Hindlimb muscle (tissue), 1 donor: ENCODE measurements at places on chromosomes 3 and 15.

GRCh38 chr15:62142736-62143135, 22.3 kb downstream of the C2CD4B start:
- DNase-seq = no peak

- no peak for DNase-seq
These were observed 17.6 kb upstream of the BCL2A1 start for GRCh38 chr15:79988448-79989117.

DNA sequence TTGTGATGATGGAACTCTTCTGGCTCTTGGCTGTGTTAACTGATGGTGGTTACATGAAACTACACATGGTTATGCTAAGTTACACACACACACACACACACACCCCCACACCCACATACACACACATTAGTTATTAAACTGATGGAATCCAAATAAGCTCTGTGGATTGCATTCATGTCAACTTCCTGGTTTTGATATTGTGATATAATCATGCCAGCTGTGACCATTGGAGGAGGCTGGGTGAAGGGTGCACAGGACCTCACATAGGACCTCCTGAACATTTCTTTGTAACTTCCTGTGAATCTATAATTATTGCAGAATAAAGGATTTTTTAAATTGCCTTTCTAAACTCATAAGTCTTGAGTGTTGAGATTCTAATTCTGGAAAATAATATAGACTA, 58.9 kb upstream of the LIMD1 start:
- no peak for DNase-seq

DNA sequence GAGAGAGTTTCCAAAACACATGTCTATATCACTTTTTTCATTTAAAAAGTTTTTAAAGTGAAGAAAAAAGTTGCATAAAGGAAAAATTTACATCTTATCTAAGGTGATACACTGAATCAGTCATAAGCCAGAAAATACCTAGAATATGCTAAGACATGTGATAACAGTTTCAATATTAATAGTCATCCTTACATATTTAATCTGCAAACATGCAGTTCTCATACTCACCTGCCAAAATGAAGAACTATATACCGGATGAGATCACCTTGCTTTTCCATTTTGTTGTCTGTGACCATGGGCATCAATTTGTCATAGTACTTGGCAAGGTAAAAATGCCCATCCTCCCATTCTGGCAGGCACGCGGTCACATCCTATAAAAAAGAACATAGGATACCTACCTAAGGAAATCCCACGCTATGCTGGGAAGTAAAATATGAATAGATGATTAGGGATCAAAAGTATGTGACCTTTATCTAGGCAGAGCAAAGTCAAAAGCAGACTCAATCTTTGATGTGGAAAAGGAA, 37.1 kb upstream of the XRN1 start:
- DNase-seq = no peak

DNA sequence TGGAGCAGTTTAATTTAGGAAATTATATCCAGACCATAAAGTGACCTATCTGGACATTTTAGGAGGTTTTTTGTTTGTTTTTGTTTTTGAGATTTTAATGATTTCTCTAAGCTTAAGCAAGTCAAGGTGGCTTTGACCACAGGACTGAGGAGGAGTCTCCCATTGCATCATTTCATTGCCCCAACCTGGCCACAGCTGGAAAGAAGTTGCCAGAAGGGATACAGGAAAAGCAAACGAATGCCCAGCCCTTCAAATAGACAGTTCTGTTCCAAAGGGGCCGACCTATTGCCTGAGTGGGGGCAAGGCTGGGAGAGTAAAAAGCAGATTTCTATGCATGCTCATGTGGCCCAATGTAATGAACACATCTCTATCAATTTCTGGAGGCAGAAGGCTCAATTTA, 12.0 kb upstream of the ONECUT1 start:
- no peak for DNase-seq

- DNase-seq = no peak
These were observed 6.5 kb downstream of the ALG3 start for GRCh38 chr3:184242297-184242685.

DNA sequence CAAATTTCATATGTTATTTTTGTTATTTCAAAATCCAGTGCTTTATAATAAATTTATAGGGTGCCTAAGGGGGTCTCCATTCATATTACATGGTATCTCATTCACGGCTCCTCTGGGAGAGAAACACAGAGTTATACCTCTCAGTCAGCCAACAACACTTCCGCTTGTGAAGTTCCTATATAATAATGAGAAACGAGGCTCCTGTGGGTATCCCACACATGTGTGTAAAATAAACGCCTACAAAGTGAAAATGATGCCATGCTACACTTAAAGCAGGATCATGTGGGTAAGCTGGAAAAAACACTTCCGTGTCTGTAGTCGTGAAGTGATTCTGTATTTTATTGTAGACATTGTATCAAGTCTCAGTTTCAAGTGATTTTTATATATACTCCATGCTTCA, 218.8 kb upstream of the ICE2 start:
- no peak for DNase-seq

GRCh38 chr3:70959506-70960291, 623.8 kb downstream of the FOXP1 start:
- DNase-seq = no peak

DNA sequence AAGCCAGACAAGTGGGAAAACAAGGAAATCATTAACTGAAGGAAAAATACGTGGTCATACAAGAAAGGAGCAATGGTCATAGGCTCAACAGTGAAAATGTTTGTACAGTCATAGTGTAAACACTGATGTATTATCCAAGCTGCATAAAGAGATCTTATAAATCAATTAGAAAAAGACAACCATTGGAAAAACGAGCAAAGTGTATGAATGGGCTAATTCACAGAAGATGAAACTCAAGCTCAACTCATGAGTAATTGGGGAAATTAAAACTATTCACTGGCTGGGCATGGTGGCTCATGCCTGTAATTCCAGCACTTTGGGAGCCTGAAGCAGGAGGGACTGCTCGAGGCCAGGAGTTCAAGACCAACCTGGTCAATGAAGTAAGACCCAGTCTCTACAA, 6.4 kb upstream of the IGF2BP2 start:
- no peak for DNase-seq

GRCh38 chr3:188605905-188606304, 451.9 kb downstream of the LPP start:
- DNase-seq = no peak

DNA sequence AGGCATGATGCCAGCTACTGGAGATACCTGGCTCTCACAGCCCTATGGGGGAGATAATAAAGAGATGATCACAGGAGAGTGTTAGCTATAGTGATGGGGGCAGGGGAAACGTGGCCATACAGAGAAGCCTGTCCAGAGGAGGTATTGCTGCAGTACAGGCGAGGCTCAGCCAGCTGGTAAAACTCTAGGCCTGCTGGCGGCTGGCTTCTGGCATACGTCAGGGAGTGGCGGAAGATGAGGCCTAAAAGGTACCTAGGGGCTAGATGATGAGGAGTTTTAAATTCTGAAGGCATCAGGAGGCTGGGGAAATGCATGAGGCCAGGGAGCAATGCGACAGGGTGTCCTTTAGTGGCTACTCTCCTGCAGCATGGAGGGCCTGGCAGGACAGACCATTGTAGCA, 110.7 kb downstream of the EEFSEC start:
- no peak for DNase-seq

- no peak for DNase-seq
These were observed 316.6 kb downstream of the RBMS3 start for GRCh38 chr3:29597376-29598008.

DNA sequence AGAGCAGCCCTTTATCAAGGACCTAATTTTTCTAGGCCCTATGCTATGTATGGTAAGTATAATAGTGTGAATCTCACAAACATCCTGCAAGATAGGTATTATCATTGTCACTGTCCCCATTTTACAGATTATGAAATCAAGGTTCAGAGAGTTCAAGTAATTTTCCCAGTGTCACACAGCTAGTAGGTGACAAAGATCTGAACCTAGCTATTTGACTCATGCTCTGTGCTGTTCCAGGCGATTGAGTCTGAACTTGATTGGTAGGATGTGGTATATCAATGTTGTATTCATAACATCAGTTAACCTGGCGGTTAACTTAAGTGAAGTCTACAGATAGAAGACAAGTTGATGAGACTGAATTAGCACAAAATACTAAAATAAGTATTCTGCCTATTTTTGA, 229.9 kb downstream of the CHST2 start:
- no peak for DNase-seq

DNA sequence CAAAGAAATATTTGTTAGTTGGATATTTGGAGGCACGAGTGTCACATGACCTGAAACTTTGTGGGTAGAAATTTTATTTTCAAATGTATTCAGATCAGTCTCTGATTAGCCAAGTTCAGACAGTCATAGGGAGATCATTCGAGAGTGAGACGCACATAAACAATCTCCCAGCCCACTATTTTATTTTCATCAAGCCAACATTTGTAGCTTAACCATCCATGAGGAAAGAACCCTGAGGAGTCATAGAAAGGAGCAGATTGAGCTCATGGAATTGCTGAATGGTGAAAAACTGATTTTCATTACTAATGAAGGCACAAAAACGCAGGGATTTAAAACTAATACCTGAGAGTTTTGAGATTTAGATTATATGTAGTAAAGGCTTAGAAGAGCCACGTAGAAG, 548.7 kb downstream of the NSUN3 start:
- no peak for DNase-seq

DNA sequence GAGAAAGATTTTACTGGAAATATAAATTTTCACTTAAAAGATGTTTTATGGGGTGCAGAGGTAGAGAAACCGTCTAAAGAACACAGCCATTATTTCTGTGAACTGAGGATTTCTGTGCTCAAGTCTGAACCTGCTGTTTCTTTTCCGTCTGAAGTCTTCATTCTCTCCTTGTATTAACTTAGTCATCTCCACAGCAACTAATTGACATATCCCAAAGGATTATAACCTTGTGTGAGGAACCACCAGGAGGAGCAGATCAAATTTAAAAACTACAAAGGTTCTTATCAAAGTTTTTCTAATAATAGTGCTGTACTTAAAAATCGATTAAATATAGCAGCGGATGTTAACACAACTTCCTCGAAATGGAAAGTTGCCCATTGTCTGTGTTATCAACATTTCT, 31.1 kb upstream of the ICE2 start:
- DNase-seq = no peak

GRCh38 chr3:32309654-32310242, 71.3 kb downstream of the CMTM8 start:
- no peak for DNase-seq

DNA sequence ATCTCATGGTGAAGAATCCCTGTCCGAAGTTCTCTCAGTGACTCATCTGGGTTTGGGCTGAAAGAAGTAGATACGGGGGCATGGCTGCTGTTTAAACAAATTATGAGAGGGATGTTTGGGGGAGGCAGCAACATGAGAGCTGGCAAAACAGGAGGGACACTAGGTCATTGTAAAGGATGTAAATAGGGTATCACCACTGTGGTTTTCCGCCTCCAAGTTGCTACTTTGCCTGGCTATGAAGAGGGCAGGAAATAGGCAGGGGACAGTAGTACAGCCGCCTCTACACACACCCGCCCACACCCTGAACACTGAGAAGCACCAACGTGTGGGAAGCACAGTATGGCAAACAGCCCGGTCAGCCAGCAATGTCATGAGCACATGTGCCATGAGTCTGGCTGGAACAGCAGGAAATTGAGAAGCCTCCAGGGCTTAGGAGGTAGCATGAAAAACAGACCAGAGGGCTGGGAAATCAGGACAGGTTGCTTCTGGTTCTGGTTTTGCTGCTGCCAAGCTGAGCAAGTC, 17.1 kb downstream of the HEXA start:
- peak; percentile 26 for DNase-seq
